Activated naive CD4-positive, alpha-beta T cell (primary cell): ENCODE measurements at places on chromosomes 6 and 20.

- no peak for DNase-seq
Observed at GRCh38 chr20:7702141-7702540, 238.1 kb downstream of the HAO1 start.

DNA sequence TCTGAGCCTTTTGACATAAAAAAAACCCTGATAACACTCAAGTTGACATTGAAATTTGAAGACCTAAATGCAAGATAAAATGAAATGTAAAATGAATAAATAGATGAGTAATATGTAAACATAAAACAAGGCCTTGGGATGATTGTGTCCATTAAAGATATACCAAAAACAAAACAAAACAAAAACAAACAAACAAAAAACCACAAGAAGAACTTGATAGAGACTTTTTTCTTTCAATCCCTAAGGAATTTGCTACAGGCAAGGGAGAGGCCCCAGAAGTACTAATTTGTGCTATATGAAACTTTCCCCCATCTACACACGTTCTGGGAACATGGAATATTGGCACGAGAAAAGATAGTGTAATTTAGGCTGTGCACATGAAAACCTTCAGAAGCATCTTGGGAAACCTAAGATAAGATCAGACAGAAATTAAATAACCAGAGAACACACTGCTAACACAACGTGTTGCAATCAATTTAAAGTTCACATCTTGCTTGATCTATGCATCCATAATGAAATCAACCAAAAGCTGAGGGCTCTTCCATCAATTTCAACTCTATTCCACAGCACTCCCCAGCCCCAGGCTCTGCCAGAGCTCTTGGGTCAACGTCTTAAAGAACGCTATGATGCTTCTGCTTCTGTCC, 201.1 kb upstream of the RREB1 start:
- DNase-seq, result no peak

- no peak for DNase-seq
Observed at GRCh38 chr6:115194981-115195638, 852.3 kb upstream of the HS3ST5 start.

DNA sequence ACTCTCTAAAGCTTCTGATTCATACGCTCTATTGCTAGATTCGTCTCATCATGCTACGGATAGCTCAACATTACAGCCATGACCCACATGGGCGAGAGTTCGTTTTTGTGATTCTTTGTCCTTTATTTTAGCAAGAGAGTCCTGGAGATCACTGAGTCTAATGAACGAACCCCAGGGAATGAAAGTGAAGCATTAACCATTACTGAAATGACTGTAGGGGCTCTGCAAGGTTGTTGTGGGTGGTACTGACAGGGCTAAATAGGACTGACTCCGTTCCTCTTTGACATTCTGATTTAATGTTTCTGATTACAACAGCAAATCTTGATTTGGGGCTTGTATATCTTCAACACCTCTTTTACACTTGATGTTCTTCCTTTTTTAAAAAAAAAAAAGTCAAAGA, 13.7 kb upstream of the RTF2 start:
- DNase-seq, result no peak

GRCh38 chr6:169092375-169092774, 161.3 kb downstream of the THBS2 start:
- no peak for DNase-seq

DNA sequence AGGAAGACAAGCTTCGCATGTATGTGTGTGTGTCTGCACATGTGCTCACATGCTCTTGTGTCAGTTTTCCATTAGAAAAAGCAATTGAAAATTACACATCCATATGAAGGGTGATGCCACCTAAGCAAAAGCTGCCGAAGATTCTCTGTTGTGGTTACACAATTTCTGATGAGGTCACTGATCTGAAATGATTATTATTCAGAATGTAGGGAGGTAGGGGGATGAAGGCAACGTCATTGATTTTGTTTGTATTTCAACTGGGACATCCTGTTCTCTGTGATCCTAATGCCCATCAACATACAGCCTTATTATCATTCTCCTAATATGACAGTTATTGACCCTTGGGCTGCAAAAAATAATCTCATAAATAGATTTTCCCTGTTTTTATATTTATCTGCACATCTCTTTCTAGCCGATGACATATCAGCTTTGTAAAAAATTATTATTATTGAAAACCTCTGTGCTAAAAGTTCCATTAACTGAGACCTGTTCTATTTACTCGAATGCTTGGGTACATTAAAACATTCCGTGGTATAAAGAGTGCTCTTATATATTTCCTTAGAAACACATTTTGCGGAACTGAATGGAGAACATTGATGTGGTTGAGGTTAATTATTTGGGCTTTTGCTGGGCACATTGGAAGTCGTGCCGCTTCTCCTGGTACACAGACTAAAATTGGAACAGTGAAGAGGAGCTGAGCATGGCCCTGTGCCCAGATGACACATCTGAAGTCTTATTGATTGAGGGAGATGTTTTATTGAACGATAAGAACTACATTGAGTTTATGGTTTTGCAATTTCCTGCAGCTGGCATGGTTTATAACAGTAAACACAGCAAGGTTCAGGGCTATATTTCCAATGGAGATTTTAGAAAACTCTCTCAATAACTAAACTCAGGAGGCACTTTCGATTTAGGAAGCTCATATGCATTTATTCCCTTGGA, 51.3 kb downstream of the ZNF831 start:
- no peak for DNase-seq

GRCh38 chr6:1873781-1874180, 264.1 kb downstream of the FOXC1 start:
- no peak for DNase-seq

DNA sequence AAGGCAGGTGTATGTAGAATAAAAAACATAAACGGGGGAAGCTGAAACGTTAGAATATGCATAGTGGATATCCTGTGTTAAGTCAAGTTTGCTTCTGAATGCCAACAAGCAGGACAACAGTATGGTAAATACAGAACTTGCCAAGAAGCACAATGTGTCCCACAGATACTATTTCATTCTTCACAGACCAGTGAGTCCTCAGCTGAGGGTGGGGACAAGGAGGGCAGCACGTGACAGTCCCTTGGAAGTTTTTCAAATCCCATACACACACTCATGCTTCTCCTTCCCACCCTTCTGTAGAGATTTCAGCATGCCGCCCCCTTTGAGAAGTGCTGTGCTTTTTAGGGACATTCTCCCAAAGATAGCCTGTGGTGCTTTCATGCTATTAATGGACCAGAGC, 268.5 kb upstream of the ECI2 start:
- DNase-seq, result no peak
